Pulmonary artery endothelial cell (primary cell): ENCODE measurements at places on chromosomes 7 and 10. TPM values are rescaled to one million over a fixed set of nuclear protein-coding genes. Genes with fewer than 3 reads are reported as not detected.

- DNase-seq, result no peak
Observed at GRCh38 chr10:111200505-111201186, 123.8 kb downstream of the ADRA2A start.

GRCh38 chr7:47384755-47385535 lies 197.0 kb downstream of the TNS3 start:
- no peak for DNase-seq

DNA sequence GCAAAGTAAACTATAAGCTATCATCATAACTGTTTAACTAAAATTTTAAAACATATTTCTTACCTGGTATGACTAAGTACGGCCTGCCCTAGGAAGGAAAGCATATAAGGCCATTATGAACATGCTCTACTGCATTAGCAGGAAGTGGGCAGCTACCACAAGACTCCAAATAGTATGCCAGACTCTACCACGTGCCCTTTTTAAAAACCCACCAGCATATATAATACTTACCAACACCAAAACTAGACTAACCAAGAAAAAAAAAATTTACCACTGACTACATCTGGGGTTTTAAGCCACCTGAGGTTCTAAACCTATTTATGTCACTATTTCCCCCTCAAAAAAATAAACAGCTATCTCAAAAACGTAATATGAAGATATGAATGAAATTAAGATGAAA lies 30.1 kb downstream of the NUDCD3 start:
- no peak for DNase-seq

DNA sequence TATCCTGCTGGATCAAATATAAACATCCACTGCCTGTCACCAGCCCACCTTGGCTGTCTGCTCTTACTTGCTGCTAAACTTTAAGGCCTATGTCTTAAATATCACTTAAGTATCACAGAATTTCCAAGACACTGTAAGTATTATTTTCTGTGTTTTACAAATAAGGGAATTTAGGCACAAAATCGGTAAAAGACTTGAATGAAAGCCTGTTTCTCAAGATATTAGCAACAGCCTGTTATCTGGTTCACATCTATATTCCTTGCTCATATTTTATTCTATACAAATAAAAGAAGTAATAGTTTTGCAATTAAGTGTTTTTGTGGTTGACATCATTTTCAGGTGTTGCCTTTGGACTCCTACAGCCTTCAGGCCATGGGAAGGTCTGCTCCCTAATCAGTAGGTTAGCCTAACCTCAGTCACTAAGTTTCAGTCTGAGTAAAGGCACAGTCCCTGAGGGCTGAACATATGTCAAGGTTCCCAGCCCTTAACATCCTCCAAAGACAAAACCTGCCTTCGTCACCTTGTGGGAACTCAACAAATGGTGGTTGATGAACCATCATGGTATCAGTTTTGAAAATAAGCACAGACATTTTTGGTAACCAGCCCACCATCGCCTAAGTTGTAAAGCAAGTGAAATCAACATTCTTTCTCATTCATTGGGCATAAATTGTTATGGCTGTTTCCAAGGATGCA lies 127.1 kb downstream of the CREB5 start:
- no peak for DNase-seq

GRCh38 chr7:152177681-152178404 lies 152.4 kb downstream of the GALNT11 start:
- DNase-seq, result no peak

The GPR26 gene
- not detected in 2 replicates for total RNA-seq

GRCh38 chr7:90244565-90244908 lies 437 bp upstream of the CFAP69 start:
- DNase-seq, result no peak

The EXOC4 gene
- 103 and 119 TPM in 2 replicates for total RNA-seq

The AZGP1 gene
- total RNA-seq, result not detected in 2 replicates
